Right hindlimb (tissue), 1 donor: ENCODE measurements at places on chromosomes 3 and 15.

DNA sequence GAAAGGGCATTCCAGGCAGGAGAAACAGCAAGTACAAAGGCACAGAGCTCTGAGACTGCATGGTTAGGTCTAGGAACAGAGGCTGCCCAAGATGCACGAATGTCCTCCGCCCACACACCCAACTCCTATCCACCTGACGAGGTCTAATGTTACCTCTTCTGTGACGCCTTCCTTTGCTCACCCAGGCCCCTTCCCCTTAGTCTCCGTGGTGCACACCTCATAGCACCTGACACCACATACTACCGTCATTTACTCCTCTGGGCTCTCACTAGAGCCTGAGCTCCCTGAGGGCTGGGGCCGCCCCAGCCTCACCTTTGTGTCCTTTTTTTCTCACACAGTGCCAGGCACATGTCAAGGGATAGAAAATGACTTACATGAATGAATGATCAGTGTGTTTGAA lies 31.0 kb upstream of the RASGRF1 start:
- no peak for DNase-seq

DNA sequence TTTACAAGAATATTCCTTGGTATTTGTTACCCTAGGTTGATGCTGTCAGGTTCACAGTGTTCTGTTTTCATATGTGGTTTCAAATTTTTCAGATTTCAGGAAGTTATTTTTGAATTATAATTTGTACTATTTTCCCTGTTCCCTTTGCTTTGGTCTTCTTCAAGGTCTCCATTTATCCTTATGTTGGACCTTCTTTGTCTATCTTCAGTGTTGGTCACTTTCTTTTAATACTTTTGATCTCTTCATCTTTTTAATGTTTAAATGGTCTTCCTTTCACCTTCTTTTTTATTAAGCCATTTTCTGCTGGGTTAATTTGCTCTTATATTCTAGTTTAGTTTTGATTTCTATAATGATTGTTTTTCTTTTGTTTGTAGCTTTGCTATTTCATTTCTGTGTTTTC lies 61.3 kb downstream of the KLHL25 start:
- no peak for DNase-seq

- no peak for DNase-seq
Measured at GRCh38 chr3:67947808-67948508, 293.5 kb upstream of the SUCLG2 start.

DNA sequence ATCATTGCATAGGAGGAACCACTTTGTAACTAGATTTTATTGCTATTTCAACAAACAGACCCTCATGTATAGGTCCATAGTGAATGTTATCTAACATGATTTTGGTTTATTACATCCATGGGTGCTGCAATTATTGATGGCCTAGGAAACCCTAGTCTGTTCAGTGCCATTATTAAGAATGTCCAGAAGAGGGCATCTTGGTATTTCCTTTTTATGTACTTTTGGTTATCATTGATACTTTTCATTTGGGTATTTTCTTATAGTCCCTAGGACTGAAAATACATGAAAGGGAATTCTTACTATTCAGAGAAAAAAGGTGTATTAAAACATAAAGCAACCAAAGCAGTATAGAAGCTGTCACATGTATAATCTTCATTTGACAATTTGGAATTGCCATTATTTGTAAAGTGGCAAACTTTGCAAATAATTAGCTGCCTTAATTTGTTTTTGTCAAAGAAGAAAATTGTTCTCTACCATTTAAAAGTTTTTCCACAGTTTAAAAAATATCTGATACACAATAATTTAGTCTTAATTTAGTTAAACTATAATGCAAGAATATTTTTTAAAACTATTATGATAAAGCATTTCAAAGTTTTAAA lies 48.7 kb downstream of the CNOT10 start:
- no peak for DNase-seq

DNA sequence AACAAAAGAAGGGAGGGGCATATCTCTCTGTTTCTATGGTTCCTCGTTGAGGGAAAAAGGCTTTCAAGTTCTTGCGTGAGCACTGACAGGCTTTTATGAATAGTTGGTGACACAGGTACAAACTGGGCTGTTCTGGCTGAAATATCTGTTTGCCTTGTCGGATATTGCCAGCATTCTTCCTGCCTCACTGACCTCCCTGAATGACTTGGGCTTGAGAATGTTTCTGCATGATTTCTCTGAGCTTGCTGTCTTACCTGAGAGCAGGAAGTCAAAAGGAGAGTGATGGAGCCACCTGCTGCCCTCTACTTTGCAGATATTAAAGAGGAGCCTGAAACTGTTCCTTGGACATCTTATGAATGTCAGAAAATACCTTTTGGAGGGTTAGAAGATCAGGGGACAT lies 4.8 kb downstream of the GCNT3 start:
- DNase-seq: no peak

GRCh38 chr3:5151586-5151985 lies 29.5 kb downstream of the ARL8B start:
- no peak for DNase-seq

DNA sequence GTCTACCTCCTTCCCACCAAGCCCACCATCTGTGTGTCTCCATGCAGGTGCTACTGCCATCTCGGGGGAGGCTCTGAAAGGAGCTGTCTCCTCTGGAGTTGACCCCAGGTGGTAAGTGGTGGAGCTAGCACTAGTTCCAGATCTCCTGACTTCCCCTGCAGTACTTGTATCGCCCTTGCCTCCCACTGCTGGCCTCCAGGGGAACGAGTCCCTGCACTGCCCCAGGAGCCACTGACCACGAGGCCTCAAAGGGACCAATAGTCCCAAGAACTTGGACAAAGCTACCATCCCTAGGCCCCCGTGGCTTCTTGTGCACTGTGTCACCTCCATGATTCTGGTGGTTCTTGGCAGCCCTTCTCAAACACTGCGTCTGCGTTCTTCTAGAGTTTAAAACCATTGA lies 98.9 kb downstream of the TOP2B start:
- no peak for DNase-seq

GRCh38 chr15:39857132-39857531 lies 62.9 kb downstream of the GPR176 start:
- DNase-seq: no peak

- DNase-seq: no peak
Measured at GRCh38 chr15:59696332-59696731, 7.2 kb upstream of the BNIP2 start.

GRCh38 chr3:60657972-60658371 lies 593.3 kb downstream of the FHIT start:
- DNase-seq: no peak

- no peak for DNase-seq
Measured at GRCh38 chr3:147930232-147930807, 521.2 kb downstream of the ZIC1 start.

DNA sequence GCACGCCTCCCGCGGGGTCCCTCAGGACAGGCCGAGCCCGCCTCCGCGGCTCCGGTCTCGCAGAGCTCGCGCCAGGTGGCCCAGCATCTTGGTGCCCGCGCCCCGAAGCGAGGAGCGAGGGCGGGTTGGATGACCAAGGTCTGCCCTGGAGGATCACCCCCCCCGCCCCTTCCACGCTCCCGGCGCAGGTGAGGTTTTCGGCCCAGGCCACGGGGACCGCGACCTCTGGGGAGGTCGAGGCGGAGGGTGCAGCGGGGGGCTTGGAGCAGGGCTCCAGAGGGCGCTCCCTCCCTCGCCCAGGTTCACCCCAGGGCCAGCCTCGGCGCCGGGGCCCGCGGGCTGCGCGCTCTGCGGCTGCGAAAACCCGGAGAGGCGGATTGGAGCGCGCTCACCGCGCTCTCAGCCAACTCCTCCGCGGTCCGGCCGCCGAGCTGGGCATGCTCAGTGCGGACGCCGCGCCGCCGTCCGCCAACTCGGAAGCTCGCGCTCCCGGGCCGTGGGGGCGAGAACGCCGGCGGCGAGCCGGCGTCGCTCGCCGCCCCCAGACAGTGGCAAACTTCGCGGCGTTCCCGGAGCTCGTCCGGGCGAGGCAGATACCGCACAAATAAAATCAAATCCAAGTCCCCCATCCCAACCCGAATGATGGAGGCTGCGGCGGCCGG lies at the start of gene MED12L:
Gene MED12L, plus strand, starts transcription at position 438 of the 662 bp plus-strand sequence. CDS start 1,263 bp downstream, outside the sequence.
- DNase-seq: peak; percentile 87

DNA sequence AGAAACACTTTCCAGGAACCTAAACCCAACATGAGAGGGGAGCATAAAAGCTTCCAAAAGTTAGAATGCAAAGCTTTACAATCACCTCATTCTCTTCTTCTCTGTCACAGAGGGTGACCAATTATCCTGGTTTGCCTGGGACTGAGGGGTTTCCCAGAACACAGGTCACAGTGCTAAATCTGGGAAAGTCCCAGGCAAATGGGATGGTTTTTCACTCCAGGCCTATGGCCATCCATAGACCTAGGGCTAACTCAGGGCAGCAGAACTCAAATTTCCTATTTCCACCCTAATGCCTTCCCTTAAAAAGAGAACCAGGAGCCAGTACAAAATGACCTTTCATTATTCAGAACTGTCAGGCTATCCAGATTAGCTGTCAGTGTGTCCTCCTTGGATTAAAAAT lies 77.0 kb downstream of the TM4SF4 start:
- DNase-seq: no peak

DNA sequence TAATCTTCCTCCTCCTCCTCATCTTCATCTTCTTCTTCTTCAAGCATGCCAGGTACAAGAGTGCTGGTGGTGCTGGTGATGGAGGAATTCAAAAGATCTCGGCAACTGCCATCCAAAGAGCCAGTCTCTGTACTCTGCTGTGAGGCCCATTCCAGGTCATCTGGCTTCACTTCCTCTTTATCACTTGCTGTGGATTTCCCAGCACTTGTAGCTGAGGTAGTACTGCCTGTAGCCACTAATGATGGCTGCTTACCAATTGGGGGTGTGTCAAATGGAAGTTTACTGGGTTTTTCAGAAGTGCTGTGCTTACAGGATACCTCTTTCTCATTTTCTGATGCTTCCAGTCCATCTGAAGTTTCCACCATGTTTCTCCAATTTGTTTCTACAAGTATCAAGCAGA lies 28.8 kb upstream of the SHC4 start:
- no peak for DNase-seq

- no peak for DNase-seq
Measured at GRCh38 chr3:151804267-151804666, 9.6 kb upstream of the AADAC start.

GRCh38 chr3:11720304-11720898 lies 76.7 kb upstream of the VGLL4 start:
- peak; percentile 78 for DNase-seq

DNA sequence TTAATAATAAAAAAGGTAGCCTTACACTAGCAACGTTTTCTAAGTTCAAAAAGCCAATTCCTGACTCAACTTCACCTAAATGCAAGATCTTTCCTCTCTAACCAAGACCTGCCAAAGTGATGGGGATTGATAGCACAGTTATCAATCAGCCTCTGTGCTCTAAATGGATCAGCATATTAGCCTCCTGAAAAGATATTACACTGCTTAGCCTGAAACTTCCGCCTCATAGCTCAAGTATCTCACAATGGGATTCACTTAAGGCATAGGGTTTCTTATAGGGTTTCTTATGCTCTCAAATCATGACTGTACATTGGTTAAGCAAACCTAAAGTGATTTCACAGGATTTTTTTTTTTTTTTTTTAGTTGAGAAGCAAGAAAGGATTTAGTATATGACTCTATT lies 436 bp upstream of the SLC9A9 start:
- DNase-seq: no peak

DNA sequence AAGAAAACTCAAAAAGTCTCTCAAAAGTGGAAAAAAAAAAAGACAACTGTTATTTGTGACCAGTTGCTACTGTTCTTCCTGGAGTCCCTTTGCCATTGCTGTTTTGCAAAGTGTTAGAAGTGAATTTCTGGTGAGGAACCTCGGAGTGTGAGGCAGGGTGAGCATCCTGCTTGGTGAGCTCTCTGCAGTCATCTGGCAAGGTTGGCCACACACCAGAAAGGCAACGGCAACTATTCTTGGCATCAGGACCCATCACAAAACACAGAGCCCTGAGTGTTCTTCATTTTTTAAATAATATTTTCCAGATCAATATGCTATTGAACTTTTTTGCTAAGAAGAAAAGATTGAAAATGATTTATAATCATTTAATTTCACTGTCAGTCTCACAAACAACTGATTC lies 60.7 kb downstream of the CGNL1 start:
- DNase-seq: no peak

- DNase-seq: no peak
Measured at GRCh38 chr3:71421820-71422566, 161.5 kb downstream of the FOXP1 start.

DNA sequence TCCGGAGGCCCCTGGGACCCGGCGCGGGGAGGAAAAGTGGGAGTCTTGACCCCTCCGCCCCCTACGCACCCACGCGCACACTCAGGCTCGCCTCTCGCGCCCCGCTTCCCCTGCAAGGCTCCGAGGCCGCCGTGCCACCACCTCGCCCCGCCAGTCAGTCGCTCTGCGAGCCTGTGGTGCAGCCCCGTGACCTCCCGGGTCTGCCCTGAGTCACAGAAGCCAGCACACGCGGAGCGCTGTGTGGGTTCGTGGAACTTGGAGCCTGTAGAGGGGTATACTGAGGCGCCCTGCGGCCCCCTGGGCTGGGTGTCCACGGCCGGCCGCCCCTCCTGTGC lies 380 bp upstream of the ALS2CL start:
- DNase-seq: no peak

- DNase-seq: no peak
Measured at GRCh38 chr3:16378920-16379319, 113.9 kb downstream of the OXNAD1 start.

- no peak for DNase-seq
Measured at GRCh38 chr3:111733856-111734255, 125.2 kb upstream of the PHLDB2 start.

- peak; percentile 34 for DNase-seq
Measured at GRCh38 chr3:113948015-113948917, 453 bp downstream of the ZDHHC23 start.

DNA sequence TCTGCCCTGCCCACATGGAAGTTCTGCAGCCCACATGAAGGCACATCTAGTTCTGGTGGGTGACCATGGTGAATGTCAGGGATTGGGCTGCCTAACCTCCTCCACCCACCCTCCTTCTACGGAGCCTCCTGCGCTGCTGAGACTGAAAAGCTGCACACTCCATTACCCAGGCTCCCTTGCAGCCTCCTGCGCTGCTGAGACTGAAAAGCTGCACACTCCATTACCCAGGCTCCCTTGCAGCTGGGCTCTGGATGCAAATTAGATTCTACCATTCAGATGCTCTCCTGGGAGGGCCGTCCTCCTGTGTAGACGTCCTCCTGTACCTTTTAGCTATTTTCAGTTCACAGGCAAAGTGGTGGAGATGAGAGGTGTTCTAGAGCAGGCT lies 32.1 kb downstream of the POMGNT2 start:
- DNase-seq: no peak

GRCh38 chr3:117393119-117393518 lies 683.5 kb downstream of the TUSC7 start:
- no peak for DNase-seq

DNA sequence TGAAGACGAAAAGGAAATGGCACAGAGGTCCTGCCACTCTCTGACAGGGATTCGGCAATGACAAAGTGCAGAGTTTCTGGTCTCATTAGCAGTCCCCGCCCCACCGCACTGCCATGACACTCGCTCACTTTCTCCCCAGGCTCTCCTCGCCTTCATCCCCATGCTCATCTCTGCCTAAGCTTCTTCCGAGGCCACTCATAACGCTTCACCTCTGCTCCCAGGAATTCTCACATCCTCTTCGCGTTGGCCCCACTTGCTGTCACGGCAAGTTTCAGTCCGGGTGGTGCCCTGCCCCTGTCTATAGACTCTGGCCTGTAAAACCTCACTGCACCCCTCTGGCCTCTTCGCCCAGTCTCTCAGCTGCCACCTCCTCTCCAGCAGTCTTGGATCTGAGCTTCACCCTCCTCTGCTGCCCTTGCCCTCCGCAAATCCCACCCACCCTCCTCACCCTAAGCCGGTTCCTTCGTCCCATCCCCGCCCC lies 654 bp downstream of the RUBCN start:
- DNase-seq: no peak

GRCh38 chr3:157074981-157075380 lies 85.0 kb downstream of the CCNL1 start:
- no peak for DNase-seq

GRCh38 chr15:99181545-99181971 lies 67.8 kb downstream of the TTC23 start:
- DNase-seq: no peak
